ENCODE measurements at places on chromosomes 5 and 9.

- no peak for DNase-seq
Observed at GRCh38 chr5:173243243-173243830, 8.3 kb upstream of the NKX2-5 start.

DNA sequence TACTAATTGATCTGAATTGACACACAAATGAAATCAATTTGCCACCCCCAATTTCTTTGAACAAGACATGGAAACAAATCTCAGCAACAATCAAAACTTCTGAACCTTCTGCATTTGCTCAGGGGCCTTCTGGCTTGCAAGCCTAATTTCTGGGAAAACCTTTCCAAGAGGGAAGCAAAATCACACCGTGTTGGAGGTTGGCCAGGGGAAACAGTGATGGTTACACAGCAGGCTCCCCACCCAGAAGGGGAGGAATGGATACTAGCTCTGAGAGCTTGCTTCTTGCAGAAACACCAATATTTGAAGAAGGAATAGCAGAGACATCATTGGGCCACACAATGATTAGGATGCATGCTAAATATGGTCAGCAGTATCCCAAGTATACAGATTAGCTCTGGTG is 488.6 kb upstream of the TRPC7 start:
- no peak for DNase-seq

GRCh38 chr5:6705088-6705487 is 8.1 kb upstream of the TENT4A start:
- DNase-seq, result peak; percentile 38

DNA sequence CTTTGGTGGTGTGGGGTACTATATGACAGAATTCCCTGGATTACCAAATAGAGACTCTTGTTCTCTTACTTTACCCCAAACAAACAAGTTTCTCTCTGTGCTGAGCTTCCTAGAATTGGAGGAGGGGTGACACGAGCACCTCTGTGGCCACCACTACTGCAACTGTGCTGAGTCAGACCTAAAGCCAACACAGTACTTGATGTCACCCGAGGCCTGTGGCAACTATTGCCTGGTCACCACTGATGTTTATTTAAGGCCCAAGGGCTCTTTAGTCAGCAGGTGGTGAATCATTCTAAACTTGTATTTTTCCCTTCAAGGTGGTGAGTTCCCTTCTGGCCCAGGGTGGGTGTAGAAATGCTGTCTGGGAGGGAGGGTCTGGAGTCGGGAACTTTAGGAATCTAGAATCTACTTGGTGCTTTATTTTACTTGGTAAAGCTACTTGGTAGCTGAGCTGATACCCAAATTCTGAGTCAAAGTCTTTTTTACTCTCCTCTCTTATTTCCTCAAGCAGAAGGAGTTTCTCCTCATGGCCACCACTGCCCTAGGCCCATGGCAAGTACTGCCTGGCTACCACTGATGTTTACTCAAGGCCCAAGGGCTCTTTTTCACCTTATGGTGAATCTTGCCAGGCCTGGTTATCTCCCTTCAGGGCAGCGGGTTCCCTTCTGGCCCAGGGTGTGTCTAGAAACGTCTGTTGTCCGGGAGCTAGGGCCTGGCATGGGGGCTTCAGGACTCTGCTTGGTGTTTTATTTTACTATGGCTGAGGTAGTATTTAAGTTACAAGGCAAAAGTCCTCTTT is 9.8 kb downstream of the LURAP1L start:
- DNase-seq, result peak; percentile 97

GRCh38 chr5:173324115-173325001 is 3.9 kb downstream of the STC2 start:
- no peak for DNase-seq

GRCh38 chr5:79025054-79025472 is 40.0 kb upstream of the ARSB start:
- peak; percentile 65 for DNase-seq

- DNase-seq, result no peak
Observed at GRCh38 chr9:7259544-7260241, 501.9 kb downstream of the KDM4C start.

DNA sequence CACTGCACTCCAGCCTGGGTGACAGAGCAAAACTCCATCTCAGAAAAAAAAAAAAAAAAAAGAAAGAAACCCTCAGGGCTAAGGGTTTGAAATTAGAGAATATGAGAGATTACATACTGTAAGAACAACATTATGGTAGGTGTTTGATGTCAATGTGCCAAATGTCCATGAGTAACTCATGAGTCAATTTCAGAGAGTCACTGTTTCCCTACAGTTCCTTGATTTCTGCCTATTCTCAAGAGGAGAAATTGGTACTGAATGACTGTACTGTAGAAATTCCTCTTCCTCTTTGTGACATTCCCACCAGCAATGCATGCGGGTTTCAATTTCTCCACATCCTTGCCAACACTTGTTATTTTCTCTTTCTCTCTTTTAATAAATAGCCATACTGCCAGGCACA is 35.2 kb downstream of the MARVELD2 start:
- DNase-seq, result peak; percentile 89

GRCh38 chr5:145521066-145521465 is 314.1 kb downstream of the PRELID2 start:
- DNase-seq, result no peak

- DNase-seq, result peak; percentile 53
Observed at GRCh38 chr9:112360047-112360804, 19.7 kb upstream of the HSDL2 start.

DNA sequence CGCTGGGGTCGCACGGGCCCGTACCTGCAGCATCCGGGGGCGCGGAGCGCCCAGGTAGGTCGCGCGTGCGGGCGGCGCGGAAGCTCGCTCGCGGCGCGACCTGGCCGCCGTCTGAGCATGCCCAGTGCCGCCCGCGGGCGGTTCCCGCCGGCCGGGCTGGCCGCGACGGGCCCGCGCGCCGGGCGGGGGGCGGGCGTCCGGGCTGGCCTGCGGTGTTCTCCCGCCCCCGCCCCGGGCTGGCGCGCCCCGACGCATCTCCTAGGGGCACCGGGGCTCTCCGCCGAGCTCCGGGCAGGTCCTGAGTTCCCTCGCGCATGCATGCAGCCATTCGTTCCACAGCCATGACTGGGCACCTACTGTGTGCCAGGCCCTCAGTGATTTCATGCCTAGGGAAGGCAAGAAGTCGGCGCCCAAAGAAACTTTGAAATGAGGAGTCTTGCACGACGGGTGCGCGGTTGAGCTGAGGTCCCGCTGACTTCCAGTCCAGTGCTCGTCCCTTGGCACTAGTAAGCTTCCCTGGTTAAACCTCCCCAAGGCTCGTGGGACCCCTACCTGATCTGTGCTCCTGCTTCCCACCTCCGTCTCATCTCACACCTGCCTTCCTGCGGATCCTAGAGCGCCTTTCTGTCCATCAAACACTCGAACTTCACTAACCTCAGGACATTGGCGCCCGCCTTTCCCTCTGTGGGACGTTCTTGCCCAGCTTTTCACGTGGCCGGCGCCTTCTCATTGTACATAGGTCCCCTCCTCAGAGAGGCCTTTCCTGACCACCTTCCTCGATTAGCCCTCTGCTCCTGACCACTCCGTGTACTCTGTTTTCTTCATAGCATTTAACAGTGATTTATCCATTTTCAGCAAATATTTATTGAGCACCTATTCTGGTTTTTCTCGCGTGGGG is at the start of gene PTPN3:
TSS of gene PTPN3 (minus strand) at position 113 of the 898 bp plus-strand sequence. CDS start 34,873 bp downstream, outside the sequence.
- peak; percentile 14 for DNase-seq

- no peak for DNase-seq
Observed at GRCh38 chr9:123823194-123823947, 106.6 kb downstream of the DENND1A start.

GRCh38 chr9:99449726-99450125 is 227.6 kb downstream of the SEC61B start:
- DNase-seq, result no peak

GRCh38 chr5:170192829-170193228 is 40.0 kb upstream of the C5orf58 start:
- no peak for DNase-seq

GRCh38 chr5:65722575-65723403 is 784 bp downstream of the NLN start:
- DNase-seq, result peak; percentile 69

GRCh38 chr5:9987101-9987500 is 262.6 kb downstream of the ATPSCKMT start:
- no peak for DNase-seq

- DNase-seq, result peak; percentile 78
Observed at GRCh38 chr5:181181650-181182565, 23.1 kb downstream of the TRIM7 start.

GRCh38 chr5:164784230-164784629 is 1278.8 kb downstream of the MAT2B start:
- DNase-seq, result no peak

DNA sequence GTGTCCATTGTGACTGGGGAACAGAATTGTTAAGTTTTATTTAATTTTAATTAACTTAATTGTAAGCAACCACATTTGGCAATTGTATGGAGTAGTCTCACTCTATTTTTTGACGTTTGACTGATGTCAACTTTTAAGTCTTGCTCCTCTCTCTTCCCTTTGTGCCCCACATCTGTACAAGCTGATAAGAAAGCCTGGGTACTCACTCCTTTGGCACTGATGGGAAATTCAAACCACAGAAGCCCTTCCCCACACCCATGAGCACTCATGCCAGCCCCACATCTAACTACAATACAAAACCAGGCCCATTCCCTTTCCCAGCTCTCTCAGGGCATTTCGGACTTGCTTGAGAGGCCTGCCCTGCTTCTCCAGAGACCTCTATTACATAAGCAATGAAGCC is 451.5 kb upstream of the KIF2A start:
- DNase-seq, result no peak

DNA sequence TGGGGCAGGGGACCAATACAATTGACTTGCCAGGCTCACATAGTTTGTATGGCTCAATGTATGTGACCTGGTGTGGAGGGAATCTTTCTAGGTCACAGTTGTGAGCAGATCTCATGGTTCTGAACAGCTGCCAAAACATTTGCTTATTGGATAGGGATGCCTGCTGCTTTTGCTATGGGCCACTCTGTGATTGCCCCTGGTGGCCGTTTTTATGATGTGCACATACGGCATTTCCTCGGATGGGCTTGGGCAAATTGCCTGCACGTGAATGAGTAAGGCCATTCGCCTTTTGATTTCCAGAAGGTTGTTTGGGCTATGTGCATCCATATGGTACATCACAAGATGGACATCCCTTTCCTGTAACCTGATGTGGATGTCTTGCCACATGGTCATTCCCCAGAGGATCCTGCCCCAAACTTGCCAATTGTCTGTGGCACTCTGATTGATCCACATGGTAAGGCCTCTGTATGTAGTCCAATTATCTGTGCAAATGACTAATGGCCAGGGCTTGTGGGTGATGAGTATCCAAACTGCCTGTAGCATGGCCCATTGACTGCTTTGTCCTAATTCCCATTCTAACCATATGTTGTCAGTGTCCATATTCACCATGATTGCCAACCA is 10.7 kb upstream of the SLC22A4 start:
- DNase-seq, result peak; percentile 67

DNA sequence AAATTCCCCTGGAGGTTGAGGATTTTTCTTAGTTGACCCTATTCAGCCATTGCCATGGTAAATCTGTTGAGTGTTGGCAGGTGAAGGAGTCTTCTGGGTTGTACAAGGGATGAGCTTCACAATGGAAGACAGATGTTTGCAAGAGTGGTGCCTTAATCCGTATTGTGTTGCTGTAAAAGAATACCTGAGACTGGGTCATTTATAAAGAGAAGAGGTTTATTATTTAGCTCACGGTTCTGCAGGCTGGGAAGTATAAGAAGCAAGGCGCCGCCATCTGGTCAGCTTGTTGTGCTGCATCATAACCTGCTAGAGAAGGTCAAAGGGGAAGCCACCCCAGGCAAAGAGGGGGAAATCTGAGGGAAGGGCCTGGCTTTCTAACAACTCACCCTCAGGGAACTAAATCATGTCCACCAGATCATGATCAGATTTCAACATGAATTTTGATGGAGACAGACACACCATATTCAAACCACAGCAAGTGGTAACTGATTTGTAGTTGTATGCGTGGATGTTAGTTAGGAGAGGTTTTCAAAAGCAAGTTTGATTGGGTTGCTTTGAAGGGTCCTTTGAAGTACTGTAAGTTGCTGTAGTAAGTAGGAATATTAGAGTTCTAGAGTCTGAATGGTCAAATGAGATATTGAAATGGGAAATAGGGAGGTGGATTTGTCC is 2.5 kb downstream of the TNPO1 start:
- DNase-seq, result peak; percentile 75

- peak; percentile 67 for DNase-seq
Observed at GRCh38 chr9:89477811-89478630, 19.9 kb downstream of the SEMA4D start.
